ENCODE measurements at places on chromosomes 12 and 14.

DNA sequence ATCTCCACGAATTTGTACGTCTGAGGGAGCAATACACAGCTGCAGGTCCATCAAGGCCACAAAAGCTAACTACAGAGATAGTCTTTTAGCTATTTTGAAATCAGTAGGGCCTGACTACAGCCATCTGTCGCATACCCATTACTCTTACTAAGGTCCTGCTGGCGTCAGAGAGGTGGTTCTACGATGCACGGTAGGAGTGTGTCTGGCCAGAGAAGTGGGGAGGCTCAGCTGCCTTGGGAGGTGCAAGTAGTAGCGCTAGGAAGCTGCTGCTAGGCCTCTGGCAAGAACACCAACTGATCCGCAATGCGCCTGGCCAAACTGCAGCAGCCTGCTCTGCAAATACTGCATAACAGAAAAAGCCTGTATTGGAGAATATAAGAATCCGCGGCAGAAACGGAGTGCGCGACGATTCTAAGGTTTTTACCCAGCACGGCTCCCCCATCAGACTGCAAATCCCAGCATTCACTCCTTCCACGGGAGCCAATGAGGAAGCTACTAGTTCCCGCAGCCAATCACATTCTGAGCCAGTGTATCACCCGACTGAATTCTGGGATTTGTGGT is 743 bp upstream of the CAND1 start:
- DNase-seq, result peak; percentile 64

GRCh38 chr12:12212769-12213168 is 54.1 kb downstream of the LRP6 start:
- no peak for DNase-seq

GRCh38 chr12:26401874-26402273 is 206.5 kb downstream of the SSPN start:
- no peak for DNase-seq

DNA sequence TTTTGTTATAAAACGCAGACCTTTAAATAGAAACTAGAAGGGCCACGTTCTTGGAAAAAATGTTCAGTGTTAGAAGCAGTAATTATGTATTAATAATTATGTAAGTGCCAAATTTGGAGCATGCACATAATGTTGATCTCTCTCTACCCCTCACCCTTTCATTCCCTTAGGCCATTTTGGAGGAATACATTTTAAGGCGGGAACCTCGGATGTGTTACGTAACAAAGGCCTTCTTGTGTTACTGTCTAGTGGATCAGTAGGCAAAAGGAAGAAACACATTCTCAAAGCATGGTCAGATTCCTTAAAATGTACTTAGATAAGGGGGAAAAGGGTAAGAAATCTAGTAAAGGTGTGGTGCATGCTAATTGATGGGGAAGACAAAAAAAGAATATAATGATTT is 52.7 kb downstream of the RASSF3 start:
- no peak for DNase-seq

DNA sequence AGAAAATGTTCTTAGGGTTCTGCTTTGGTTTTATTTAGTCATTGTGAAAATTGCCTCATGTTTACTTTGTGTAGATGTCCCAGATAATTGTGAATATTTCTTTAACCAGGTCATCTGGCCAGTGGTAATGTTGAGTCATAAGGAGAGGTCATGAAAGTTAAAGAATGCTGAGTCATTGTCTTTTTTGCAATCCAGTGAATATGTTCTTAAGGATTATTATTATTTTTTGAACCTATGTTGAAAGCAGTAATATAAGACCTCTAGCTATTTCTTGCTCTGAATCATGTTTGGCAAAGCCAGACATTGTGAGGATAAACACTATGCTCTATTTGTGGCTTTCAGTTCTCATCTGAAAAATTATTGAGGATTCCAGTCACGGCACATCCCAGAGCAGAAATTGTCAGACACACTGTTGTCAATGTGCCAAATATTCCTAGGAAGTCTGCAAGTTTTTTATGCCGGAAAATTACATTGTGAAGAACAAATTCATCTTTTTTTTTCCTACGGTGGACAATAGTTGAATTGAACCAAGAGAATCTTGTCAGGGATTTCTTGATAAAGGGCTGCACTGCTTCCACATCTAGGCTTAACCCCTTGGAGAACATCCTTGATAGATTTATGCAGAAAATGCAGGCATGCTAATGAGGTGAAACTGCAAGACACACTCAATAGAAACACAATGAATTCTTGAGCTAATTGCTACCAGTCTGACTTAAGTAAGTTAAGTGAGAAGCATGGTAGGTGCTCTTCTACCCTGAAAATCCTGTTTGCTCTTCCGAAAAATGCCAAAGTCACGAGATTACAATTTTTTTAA is 369.6 kb downstream of the ATP23 start:
- DNase-seq, result no peak

DNA sequence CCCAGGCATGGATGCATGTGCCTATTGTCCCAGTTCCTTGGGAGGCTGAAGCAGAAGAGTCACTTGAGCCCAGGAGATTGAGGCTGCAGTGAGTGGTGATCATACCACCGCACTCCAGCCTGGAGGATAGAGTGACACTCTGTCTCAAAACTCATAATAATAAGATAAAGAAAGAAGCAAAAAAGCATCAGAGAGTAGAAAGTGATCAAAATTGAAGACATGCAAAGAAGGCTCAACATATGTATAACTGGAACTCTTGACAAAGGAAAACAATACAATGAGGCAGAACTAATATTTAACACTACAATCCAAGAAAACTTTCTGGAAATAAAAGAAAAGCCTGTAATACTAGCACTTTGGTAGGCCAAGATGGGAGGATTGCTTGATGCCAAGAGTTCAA is 48.3 kb upstream of the COCH start:
- no peak for DNase-seq

DNA sequence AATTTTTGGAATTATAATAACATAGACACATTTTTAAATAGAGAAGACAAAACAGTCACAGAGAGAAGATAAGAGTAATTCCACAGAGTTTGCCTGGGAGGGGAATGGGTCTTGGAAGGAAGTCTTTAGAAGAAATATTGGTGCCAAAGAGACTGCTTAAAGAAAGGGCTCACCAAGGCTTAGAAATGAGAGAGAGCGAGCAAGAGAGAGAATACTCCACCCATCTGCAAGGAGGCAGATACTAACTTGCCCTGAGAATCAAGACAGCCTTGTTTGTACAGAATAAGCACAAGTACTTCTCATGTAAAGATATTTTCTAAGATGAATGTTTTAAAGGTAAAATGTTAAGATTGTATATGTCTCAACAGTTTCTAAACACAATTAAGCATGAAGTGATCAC is 165.5 kb downstream of the SLC38A4 start:
- no peak for DNase-seq

DNA sequence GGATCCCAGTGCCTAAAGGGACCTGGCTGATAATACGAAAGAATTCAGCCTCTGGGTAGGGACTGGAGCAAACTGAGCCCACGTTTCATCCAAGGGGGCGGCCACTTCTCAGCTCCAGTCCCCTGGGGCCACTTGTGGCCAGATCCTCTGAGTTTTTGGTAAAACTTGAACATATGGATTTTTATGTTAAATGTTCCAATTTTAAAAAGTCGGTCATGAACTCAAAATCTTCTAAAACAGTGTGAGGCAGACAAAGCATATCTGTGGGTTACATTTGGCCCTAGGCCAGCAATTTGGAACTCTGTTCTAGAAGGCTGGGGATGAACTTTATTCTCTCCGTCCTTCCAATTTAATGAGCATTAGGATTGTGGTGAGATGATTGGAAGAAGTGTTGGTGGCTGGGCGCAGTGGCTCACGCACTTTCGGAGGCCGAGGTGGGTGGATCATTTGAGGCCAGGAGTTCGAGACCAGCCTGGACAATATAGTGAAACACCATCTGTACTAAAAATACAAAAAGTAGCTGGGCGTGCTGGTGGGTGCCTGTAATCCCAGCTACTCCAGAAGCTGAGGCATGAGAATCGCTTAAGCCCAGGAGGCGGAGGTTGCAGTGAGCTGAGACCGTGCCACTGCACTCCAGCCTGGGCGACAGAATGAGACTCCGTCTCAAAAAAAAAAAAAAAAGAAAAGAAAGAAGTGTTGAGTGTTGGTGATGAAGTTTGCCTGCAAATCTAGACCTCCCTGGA is 3.0 kb upstream of the PPP1CC start:
- no peak for DNase-seq

- no peak for DNase-seq
Measured at GRCh38 chr14:70802379-70802778, 6.9 kb downstream of the MAP3K9 start.

- peak; percentile 4 for DNase-seq
Measured at GRCh38 chr14:22099942-22100763, 426.5 kb upstream of the OR4E1 start.

DNA sequence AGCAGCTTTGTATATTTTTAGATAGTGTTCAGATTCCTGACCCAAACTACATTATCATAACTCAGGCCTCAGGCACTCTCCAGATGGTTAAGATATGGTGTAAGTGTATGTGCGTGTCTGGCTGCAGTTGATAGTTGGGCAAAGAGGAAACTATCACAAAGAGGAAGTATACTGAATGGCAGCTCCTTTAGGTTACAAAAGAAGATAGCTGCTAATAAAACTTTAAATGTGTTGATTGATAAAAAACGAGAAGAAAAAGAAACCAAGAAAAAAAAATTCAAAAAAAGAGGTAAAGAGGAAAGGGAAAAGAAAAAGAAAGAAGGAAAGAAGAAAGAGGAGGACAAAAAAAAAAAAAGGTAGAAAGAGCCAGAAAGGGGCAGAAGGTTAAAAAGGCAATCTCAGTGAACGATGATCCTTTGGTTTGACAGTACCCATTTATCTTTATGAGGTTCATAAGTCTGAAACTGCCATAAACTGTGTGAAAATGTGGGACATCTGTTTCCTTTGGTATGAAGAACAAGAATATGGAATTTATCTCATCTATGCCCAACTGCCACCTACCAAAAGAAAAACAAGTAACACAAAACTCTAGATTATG is 42.2 kb downstream of the TAOK3 start:
- DNase-seq, result no peak

DNA sequence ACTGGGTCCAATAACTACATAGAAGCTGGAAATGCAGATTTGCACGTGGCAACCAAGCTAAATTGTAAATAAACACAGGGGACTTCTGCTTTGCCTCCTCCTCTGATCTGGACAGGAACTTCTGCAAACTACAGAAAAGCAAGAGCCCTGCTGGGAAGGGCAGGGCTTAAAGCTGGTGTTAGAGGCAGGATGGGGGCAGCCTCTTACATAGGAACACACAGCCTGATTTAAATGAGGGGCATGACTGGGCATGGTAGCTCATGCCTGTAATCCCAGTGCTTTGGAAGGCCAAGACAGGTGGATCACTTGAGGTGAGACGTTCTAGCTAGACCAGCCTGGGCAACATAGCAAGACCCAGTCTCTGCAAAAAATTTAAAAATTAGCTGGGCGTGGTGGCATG is 46.7 kb downstream of the ERH start:
- no peak for DNase-seq

DNA sequence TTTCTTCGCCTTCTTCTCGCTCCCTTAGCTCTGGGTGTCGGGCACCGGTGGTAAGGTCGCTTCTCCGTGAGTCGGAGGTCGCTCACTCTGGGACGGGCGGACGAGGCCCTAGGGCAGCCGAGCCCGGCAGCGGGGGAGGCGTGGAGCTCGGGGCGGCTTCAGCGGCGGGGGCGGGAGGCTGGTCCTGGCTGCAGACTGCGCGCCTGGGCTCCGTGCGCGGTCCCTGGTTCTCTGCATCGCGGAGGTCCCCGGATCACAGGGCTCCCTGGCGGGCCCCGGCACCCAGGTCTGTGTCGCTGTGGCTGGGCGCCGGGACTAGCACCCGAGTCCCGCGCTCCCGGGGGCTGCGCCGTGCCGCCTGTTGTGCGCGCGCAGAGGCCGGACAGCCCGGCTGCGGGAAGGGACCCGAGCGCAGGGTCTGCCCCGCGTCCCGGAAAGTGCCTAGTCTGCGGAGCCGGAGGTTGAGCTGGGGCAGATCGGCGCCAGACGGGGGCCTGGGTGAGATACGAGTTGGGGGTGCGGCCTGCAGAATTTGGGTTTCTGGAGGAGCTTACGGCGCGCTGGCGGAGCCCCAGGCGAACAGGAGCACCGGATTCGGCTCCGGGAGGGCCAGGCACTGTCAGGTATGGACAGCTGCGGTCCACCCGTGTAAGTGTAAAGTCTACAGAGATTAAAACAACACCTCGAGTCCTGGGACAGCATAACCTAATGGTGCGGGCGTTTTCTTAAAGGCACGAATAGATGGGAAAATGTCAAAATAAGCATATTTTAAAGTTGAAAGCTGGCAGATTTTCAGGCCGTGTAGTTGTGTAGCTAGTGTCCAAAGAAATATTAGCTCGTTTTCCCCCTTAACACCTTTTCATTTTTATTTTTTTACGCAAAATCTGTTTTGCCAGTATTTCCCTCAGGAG is 713 bp downstream of the FRMD6 start:
- DNase-seq, result peak; percentile 5

- peak; percentile 10 for DNase-seq
Measured at GRCh38 chr14:77181603-77182437, at the start of gene TMEM63C. Gene TMEM63C (plus strand): TSS chr14:77181798. CDS start chr14:77218814, 37,016 bp downstream.

GRCh38 chr12:3139760-3140159 is 62.6 kb downstream of the TSPAN9 start:
- no peak for DNase-seq

DNA sequence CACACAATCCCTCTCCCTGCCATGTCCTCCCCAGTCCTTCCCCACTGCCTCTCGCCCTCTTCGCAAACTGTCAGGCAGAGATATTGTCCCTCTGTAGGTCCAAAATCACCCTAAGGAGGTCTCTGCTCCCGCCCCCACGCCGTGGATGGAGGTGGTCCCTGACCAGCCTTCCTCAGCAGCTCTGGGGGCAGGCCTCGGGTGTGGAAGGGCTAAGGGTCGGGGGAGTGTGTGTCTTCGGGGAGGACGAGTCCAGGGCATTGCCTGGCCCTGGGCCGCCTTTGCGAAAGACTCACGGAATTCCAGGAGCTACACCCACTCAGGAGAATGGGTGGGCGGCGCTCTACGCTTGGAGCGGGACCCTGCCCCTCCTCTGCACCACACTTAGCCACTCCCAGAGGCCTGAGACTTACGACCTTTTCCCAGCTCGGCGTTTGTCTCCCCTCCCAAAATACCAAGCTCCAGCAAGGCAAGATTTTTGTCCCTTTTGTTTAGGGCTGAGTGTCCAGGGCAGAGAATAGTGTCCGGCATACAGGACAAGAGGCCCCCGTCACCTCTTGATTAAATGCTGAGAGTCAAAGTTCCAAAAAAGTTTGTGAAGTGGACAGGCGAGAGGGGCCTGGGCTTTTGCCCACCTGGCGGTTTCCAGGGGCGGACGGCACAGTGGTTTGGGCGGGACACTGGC is 881 bp downstream of the PYGL start:
- DNase-seq, result no peak

DNA sequence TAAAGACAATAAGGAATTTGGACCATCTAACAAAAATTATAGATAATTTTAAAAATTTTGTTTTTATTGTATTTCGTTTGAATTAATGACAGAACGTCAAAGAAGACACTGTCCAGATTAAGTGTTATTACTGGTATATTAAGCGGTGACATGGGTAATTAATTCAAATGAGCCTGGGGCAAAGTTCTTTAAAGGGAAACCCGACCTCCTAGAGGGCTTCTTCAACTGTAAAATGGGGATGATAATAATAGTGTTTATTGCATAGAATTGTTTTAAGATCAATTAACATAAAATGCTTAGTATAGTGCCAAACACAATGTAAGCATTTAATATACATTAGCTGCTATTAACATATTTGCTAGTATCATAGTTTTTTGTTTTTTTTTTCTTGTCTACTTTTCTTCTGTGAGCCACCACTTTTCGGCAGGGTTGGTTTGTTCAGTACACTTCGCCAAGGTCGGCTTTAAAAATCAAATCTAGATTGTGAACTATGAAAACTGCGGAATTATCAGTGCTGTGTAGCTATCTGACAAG is 514 bp upstream of the LARP4 start:
- DNase-seq, result no peak

- no peak for DNase-seq
Measured at GRCh38 chr12:45268672-45269411, 52.9 kb downstream of the ANO6 start.

GRCh38 chr12:79939728-79940310 is 4.9 kb upstream of the PPP1R12A start:
- no peak for DNase-seq
